NCI-H1105 (cell line): ENCODE measurements at places on chromosomes 3 and 15.

DNA sequence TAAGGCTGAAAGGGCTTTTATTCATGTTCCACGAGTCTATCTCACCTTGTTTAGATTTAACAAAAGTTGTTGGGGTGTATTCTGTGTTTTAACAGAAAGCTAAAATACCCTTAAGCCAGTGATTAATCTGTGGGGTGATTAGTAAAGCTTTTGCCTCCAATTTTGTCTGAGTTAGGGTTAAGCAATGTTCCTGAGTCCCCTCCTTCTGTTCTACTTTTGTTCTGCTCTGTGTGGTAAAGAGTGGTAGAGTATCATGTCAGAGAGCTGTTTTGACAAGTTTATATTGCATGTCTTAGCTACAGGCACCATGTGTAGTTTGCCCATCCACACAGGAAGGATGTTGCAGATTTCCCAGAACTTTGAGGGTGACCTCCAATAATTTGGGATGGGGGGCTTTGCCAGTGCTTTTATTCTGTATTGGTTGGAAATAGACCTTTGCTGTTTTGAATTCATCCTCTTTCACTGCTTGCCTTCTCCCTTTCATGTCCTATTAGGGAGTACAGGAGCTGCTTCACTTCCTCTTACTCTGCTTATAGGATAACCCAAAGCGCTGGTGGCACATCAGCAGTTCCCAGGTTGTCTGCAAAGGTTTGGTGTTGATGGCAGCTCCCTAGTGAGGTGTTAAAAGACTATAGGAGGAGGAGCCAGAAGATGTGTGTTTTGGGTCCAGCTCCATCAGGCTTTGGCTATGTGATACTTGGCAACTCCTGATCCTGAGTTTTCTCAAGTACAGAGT is 7.4 kb downstream of the PDE8A start:
- DNase-seq, result no peak

GRCh38 chr3:164451072-164451910 is 627.0 kb downstream of the SI start:
- DNase-seq, result no peak

- DNase-seq, result no peak
Observed at GRCh38 chr3:35484929-35485530, 154.3 kb upstream of the ARPP21 start.

DNA sequence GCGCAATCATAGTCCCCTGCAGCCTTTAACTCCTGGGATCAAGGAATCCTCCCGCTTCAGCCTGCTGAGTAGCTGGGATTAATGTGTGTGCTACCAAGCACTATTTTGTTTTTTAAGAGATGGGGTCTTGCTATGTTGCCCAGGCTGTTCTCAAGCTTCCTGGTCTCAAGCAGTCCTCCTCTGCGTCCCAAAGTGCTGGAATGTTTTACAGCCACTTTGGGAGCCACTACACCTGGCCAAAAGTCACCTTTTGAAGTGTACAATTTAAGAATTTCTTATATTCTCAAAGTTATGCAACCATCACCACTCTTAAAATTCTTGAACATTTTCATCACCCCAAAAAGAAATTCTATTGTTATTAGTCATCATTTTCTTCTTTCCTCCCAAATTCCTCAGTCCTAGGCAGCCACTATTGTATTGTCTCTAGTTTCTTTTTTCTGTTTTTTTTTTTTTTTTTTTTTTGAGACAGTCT is 17.8 kb downstream of the CDV3 start:
- no peak for DNase-seq

GRCh38 chr3:134624537-134625287 is 26.1 kb downstream of the KY start:
- no peak for DNase-seq

GRCh38 chr3:69751074-69751476 is 11.8 kb downstream of the MITF start:
- no peak for DNase-seq

- DNase-seq, result no peak
Observed at GRCh38 chr3:29653680-29654079, 372.8 kb downstream of the RBMS3 start.

DNA sequence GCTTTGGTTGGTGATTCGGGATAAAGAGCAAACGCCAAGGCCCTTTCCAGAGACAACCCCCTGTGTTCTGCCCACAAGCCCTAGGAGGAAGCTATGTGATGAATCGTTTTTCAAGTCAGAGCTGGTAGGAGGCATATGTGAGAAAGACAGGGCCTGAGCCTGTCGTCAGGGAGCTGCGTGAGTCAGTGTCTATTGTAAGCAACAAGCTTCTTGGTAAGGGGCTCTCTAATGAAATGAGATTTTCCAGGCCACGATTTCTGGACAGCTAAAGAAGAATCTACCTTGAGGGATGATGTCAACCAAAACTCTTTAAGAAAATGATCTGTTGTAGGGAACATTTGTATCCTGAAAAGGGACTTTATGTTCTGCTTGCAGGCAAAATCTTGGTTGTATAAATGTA is 318.9 kb upstream of the IL12A start:
- DNase-seq, result no peak

DNA sequence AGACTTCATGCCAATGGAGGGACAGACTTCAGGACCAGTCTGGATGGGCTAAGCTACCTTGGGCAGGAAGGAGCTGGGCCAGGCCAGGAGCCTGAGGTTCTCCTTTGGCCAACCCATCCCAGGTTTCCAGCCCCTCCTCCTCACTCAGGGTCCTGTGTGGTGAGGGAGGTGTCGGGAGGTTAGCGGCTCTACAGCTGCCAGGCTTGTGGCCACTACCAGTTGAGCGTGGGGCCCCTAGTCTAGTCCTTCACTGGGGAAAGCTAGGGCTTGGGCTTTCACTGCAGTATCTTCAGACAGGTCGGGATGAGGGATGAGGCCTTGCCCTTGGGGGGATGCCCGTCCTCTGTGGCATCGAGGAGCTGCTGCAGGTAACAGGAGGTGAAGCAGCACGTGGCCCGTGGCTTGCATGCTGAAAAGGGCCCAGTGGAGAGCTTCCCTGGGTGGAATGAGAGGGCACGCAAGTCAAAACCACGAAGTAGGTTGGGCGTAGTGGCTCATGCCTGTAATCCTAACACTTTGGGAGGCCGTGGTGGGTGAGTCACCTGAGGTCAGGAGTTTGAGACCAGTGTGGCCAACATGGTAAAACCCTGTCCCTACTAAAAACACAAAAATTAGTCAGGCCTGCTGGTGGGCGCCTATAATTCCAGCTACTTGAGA is 8.5 kb upstream of the FANCD2 start:
- no peak for DNase-seq

DNA sequence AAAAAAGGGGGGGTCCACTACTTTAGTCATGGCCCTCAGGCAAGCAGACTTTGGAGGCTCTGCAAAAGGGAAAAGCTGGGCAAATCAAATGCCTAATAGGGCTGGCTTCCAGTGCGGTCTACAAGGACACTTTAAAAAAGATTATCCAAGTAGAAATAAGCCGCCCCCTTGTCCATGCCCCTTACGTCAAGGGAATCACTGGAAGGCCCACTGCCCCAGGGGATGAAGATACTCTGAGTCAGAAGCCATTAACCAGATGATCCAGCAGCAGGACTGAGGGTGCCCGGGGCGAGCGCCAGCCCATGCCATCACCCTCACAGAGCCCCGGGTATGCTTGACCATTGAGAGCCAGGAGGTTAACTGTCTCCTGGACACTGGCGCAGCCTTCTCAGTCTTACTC is 15.3 kb downstream of the ZMAT3 start:
- no peak for DNase-seq
